Adrenal gland (tissue), 19 donors: ENCODE measurements at places on chromosomes 3 and 15. TPM values are rescaled to one million over a fixed set of nuclear protein-coding genes. Genes with fewer than 3 reads are reported as not detected.
A peak's percentile ranks its signal among the peaks of the same experiment; 100 is the strongest.

The ERICH6 gene
- not detected for polyA plus RNA-seq

The SPSB4 gene
- 4.0 TPM for polyA plus RNA-seq

The PLA2G4F gene
- not detected for polyA plus RNA-seq

The GOLGA6L4 gene
- polyA plus RNA-seq, result 15.8 TPM

The BFSP2 gene
- polyA plus RNA-seq, result not detected

The CSPG5 gene
- polyA plus RNA-seq, result 0.68 TPM

The FAM174B gene
- polyA plus RNA-seq, result 16.4 TPM

The CACNA2D2 gene
- polyA plus RNA-seq, result 1.0 TPM

The SKOR1 gene
- 1.0 TPM for polyA plus RNA-seq

The DPP8 gene
- 5.7 TPM for polyA plus RNA-seq

- H3K27ac ChIP-seq, result no peak overlapping the region
- DNase-seq, result no peak
- H3K27me3 ChIP-seq, result no peaks in the 10 kb centered on the region
- no peaks in the 10 kb centered on the region for H3K36me3 ChIP-seq
- no peak overlapping the region for H3K4me3 ChIP-seq
- no peaks in the 10 kb centered on the region for H3K4me1 ChIP-seq
Measured at GRCh38 chr3:87949189-87949878, 109.5 kb downstream of the CGGBP1 start.

- DNase-seq, result no peak
- no peaks in the 10 kb centered on the region for H3K4me1 ChIP-seq
- H3K27ac ChIP-seq, result no peak overlapping the region
- H3K27me3 ChIP-seq, result no peaks in the 10 kb centered on the region
- no peaks in the 10 kb centered on the region for H3K36me3 ChIP-seq
- H3K4me3 ChIP-seq, result no peak overlapping the region
Measured at GRCh38 chr3:64987726-64988125, 299.9 kb upstream of the ADAMTS9 start.

GRCh38 chr15:22810033-22810852 lies 23.8 kb downstream of the NIPA1 start:
- H3K36me3 ChIP-seq, result no peaks in the 10 kb centered on the region
- no peak for DNase-seq
- no peak overlapping the region for H3K4me3 ChIP-seq
- no peaks in the 10 kb centered on the region for H3K27me3 ChIP-seq
- H3K27ac ChIP-seq, result no peak overlapping the region
- no peaks in the 10 kb centered on the region for H3K4me1 ChIP-seq

- H3K27me3 ChIP-seq, result no peaks in the 10 kb centered on the region
- H3K4me3 ChIP-seq, result no peak overlapping the region
- H3K4me1 ChIP-seq, result no peaks in the 10 kb centered on the region
- no peaks in the 10 kb centered on the region for H3K36me3 ChIP-seq
- DNase-seq, result no peak
Measured at GRCh38 chr3:26960382-26960781, 337.8 kb downstream of the LRRC3B start.

DNA sequence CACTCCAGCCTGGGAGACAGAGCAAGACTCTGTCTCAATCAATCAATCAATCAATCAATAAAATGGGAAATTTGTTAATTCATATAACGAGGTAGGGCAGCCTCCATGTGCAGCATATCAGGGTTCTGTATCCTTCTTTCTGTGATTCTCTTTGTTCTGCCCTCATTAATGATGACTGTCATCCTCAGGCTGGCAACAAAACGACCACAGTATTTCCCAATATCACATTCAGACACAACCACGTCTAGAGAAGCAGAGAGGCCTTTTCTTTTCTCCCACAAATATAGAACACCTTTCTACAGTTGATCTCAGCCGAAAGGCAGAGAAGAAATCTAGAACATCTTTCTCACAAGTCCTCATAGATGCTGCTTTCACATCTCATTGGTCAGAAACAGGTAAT lies 11.2 kb downstream of the CEP19 start:
- no peaks in the 10 kb centered on the region for H3K27me3 ChIP-seq
- H3K4me3 ChIP-seq, result no peak overlapping the region
- H3K27ac ChIP-seq, result no peak overlapping the region
- no peaks in the 10 kb centered on the region for H3K36me3 ChIP-seq

GRCh38 chr15:70025413-70026296 lies 72.1 kb downstream of the TLE3 start:
- no peak for DNase-seq
- H3K36me3 ChIP-seq, result no peaks in the 10 kb centered on the region
- H3K4me3 ChIP-seq, result no peak overlapping the region
- H3K27ac ChIP-seq, result no peak overlapping the region
- H3K27me3 ChIP-seq, result peaks cover 5% of the 10 kb centered on the region
- H3K4me1 ChIP-seq, result no peaks in the 10 kb centered on the region

DNA sequence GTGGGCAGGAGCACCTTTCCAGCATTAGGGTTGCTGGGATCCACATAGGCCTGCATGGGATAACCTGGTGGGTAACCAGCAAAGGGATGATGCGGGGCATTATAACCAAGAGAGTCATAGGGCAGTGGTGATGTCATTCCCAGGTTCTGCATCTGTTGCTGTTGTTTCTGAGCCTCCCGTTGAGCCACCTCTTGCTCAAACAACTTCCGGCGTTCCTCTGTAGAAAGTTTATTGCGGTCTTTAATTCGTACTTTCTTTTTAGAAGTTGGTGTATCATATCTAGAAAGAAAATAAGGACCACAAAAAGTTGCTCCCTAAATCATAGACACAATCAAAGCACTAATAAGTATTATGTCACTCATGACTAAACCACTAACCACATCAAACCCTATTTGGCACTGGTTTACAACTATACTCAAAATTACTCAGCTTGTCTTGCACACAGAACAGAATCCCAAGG lies 77.8 kb downstream of the NBEAL2 start:
- H3K4me1 ChIP-seq, result peaks cover 8% of the 10 kb centered on the region
- DNase-seq, result no peak
- H3K27ac ChIP-seq, result no peak overlapping the region
- H3K27me3 ChIP-seq, result no peaks in the 10 kb centered on the region
- no peaks in the 10 kb centered on the region for H3K36me3 ChIP-seq
- H3K4me3 ChIP-seq, result no peak overlapping the region

GRCh38 chr15:59501597-59501996 lies 63.6 kb downstream of the FAM81A start:
- DNase-seq, result peak; percentile 17
- H3K27ac ChIP-seq, result no peak overlapping the region
- no peaks in the 10 kb centered on the region for H3K27me3 ChIP-seq
- no peaks in the 10 kb centered on the region for H3K36me3 ChIP-seq
- H3K4me3 ChIP-seq, result no peak overlapping the region

- H3K27me3 ChIP-seq, result no peaks in the 10 kb centered on the region
- H3K36me3 ChIP-seq, result no peaks in the 10 kb centered on the region
- no peak for DNase-seq
- H3K4me3 ChIP-seq, result no peak overlapping the region
- H3K27ac ChIP-seq, result no peak overlapping the region
Measured at GRCh38 chr3:184985586-184985985, 167.3 kb downstream of the C3orf70 start.

DNA sequence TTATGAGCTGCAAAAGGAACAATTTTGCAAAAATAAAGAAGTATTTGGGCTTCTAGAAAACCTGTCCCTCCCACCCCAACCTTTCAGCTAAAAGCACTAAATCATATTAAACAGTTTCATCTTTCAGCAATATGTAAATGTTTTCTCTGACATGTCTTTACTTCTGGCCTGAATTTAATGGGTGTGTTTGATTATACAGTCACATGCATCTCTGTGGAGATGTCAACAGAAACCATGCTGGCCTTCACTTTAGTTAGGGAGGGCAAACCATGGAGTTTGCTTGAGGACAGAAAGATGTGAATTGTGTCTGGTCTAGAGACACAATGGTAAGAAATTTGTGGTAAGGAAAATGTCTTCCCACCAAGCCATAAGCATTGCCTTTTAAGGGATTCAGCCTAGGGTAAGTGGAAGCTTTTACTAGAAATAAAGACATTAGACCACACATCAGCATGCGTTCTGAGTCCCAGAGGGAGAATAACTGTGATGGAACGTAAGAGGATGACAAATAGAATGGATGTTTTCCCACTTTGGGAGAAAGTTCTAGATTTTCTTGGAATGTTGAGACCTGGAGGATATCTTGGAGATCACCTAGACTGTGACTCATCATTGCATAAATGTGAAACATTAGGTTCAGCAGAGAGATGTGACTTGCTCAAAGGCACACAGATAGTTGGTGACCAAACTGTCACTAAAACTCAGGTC lies 68.9 kb downstream of the ST8SIA2 start:
- H3K4me3 ChIP-seq, result no peak overlapping the region
- H3K27me3 ChIP-seq, result no peaks in the 10 kb centered on the region
- no peaks in the 10 kb centered on the region for H3K4me1 ChIP-seq

DNA sequence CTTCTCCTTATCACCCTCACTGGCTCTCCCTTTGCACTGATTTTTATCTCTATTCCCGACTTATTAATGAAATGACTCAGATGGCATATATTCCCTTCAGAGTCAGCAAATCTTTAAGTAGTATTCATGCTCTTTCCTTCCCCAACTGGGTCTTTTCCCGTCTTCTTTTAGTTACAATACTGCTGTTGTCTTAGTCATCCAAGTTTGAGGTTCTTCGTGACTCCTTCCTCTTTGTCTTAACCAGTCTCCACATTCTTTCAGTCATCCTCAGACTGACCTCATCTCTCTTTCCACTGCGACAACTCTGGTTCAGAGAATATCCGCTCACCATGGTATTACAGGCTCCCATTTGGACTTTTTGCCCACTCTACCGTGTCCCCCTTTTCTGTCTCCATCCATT lies 12.4 kb downstream of the WDR5B start:
- H3K27me3 ChIP-seq, result no peaks in the 10 kb centered on the region
- no peaks in the 10 kb centered on the region for H3K36me3 ChIP-seq
- no peaks in the 10 kb centered on the region for H3K4me1 ChIP-seq
- no peak overlapping the region for H3K27ac ChIP-seq
- DNase-seq, result no peak
- H3K4me3 ChIP-seq, result no peak overlapping the region

DNA sequence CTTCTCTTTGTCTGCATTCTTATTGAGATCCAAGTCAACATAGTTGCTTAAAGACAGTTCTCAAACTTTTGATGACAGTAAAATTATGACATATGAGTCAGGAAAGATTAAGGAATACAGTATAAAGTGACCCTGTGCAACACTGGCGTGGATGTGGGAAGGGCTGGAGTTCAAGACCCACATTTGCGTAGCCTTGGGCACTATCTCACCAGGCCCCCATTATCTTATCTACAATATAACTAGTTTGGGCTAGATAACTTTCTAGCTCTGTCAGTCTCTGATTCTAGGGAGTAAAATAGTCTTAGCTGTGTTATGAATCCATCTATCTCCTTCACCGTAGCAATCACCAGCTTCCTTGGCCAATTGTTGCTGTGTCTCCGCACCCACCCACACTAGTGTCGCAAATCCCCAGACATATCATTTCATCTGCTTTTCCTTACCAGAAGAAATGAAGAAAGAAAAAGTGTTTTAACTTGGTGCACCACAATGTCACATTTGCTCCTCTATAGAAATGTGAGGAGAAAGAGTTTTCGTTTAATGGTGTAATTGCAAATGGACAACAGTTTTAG lies 14.9 kb upstream of the TM4SF4 start:
- H3K27me3 ChIP-seq, result no peaks in the 10 kb centered on the region
- H3K36me3 ChIP-seq, result no peaks in the 10 kb centered on the region
- no peak overlapping the region for H3K4me3 ChIP-seq
- no peak for DNase-seq

DNA sequence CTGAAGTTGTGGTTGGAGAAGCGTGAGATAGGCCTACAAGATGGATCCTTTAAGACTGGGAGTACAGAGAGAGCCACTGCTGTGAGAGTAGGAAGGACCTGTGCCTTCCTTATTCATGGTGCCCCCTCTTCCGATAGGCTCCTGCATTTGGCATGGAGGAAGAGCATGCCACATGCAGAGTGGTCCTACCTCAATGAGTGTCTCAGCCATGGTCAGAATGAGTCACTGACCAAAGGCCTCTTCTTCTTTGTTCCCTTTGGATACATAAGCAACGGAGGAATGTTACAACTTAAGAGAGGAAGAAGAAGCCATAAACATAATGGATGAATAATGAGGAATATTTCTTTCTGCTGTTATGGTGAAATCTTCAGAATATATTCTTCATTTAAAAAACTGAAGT lies 681.2 kb upstream of the GRM7 start:
- DNase-seq, result no peak
- H3K27me3 ChIP-seq, result no peaks in the 10 kb centered on the region
- H3K4me1 ChIP-seq, result no peaks in the 10 kb centered on the region
- H3K27ac ChIP-seq, result no peak overlapping the region
- no peak overlapping the region for H3K4me3 ChIP-seq

- H3K4me3 ChIP-seq, result no peak overlapping the region
- DNase-seq, result no peak
- H3K4me1 ChIP-seq, result no peaks in the 10 kb centered on the region
Measured at GRCh38 chr3:139187154-139187553, 142.5 kb upstream of the PRR23C start.

DNA sequence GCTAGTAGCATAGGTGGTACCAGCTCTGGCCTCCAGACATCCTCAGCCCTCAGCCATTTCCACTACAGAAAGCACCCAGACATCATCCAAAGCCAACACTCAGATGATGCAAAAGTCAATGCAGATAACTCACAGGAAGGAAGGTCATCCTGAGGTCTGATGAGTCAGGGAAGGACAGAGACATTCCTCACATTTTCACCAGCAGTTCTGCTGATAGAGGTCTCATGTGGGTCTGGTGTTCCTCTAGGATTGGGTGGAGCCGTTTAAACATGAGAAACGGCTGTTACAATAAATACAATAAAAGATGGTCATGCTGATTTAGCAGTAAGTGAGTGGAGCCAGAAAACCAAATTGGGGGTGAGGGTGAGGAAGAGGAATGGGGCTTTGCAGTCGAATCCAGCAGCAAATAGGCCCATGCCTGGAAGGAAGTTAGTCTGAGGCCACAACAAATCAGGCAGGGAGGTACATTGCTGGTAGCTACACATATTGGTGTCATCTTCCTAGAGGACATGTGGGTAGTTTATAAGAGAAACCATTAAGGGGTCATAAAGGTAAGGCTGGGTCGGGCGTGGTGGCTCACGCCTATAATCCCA lies 33.3 kb upstream of the FLNB start:
- peaks cover 17% of the 10 kb centered on the region for H3K4me1 ChIP-seq
- no peak overlapping the region for H3K4me3 ChIP-seq
- H3K36me3 ChIP-seq, result no peaks in the 10 kb centered on the region
- H3K27me3 ChIP-seq, result no peaks in the 10 kb centered on the region
- DNase-seq, result peak; percentile 70

GRCh38 chr3:67774676-67775075 lies 120.3 kb upstream of the SUCLG2 start:
- no peaks in the 10 kb centered on the region for H3K27me3 ChIP-seq
- H3K36me3 ChIP-seq, result no peaks in the 10 kb centered on the region
- H3K4me3 ChIP-seq, result no peak overlapping the region
- no peak for DNase-seq
- H3K4me1 ChIP-seq, result no peaks in the 10 kb centered on the region
- H3K27ac ChIP-seq, result no peak overlapping the region

- no peak for DNase-seq
- H3K4me3 ChIP-seq, result no peak overlapping the region
- no peaks in the 10 kb centered on the region for H3K27me3 ChIP-seq
- no peaks in the 10 kb centered on the region for H3K36me3 ChIP-seq
- no peaks in the 10 kb centered on the region for H3K4me1 ChIP-seq
Measured at GRCh38 chr3:158794936-158795518, 6.8 kb upstream of the MFSD1 start.

- no peak overlapping the region for H3K4me3 ChIP-seq
- no peaks in the 10 kb centered on the region for H3K27me3 ChIP-seq
- no peaks in the 10 kb centered on the region for H3K4me1 ChIP-seq
- DNase-seq, result no peak
Measured at GRCh38 chr3:15450438-15451215, 23.2 kb downstream of the EAF1 start.
